Effector CD8-positive, alpha-beta T cell (primary cell): ENCODE measurements at places on chromosomes 11 and 22.

DNA sequence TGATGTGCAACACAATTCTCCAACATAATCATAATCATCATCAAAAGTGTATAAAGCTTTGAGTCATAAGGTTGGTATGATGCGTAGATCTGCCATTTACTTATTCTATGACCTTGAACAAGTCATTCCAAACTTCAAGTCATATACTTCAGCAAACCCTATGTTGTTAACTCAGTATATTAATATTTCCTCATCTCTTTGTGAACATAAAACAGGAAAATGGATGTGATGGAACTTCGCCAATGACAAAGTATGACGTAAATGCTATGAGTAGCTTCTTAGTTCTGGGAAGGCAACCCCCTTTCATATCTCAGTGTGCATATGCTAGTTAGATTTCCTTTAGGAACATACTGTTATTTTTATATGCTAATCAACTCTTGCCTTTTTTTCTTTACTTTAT lies 102.7 kb upstream of the ANO3 start:
- no peak for DNase-seq

GRCh38 chr22:47604563-47604962 lies 842.1 kb downstream of the TBC1D22A start:
- no peak for DNase-seq

DNA sequence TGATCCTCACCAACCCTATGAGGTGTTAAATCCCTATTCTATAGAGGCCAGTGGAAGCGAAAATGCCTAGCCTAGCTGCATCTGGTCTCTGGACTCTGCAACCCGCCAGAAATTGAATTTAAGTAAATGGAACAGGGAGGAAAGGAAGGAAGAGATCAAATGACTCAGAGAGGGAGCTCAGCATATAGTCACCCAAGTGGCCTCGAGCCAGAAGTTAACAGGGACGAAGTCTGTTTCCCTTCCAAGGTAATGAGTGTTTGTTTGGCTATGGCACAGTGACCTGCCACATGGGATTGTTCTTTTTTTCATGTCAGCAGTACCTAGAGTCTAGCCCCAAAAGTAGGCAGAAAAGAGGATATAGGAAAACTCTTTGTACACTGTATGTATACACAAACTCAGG lies 66.3 kb downstream of the PAK1 start:
- DNase-seq = no peak

GRCh38 chr11:95521133-95521542 lies 268.4 kb downstream of the FAM76B start:
- no peak for DNase-seq

DNA sequence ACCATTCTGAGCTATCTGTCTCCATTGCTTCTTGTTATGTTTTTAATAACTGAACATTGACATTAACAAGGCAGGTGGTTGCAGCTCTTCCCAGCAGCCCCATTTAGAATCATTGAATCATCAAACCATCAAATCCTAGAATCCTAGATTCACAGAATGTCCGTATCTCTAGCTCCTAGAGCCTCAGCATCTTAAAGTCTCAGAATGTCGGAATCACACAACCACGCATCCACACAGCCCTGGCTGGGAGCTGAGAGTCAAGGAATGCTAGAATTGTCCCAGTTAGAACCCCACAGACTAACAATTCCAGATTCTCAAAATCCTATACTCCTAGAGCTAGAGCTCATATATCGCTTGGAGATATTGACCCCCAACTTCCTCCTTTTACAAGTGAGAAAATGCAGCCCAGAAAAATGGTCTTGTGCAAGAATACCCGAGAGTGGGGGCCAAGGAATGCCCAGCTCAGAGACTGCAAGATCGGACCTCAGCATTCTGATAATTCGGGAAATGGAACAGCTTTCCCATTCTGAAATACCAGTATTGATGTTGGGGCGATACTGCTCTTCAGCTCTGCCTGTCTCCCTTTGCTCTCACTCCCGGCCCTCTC lies 38.8 kb downstream of the PDE2A start:
- no peak for DNase-seq

- DNase-seq = no peak
Observed at GRCh38 chr22:38080850-38081635, 2.9 kb downstream of the SLC16A8 start.

DNA sequence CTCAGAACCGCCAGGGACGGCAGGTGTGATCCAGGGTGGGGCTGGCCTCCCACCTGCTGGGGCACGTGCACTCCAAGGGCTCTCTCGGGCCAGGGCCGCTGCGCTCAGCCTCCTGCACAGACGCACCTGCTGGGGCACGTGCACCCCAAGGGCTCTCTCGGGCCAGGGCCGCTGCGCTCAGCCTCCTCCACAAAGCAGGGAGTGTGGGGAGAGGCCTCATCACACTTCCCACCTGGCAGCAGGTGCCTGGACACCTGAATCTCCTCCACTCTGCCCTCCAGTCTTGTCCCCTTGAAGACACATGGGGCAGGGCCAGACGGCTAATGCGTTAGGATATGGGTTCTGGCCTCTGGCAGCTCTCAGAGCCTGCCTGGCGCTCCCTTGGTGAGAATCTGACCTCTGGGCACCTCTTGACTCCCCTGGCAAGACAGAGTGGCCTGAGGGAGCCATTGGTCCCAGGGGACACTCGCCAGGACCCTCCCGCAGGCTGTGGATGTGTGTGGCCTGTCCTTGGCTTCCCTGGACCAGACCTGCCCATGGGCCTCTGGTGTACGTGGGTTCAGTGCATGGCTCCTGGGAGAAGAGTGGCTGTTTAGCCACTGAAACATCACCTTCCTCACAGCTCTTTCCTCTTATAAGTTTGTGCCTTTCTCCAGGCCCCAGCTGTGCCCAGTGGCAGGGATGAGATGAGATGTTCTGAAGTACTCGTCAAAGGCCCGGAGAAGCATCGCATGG lies 73.5 kb downstream of the BRD1 start:
- no peak for DNase-seq

- no peak for DNase-seq
Observed at GRCh38 chr22:36053242-36054147, 24.9 kb upstream of the RBFOX2 start.

GRCh38 chr11:280706-281485 lies 2.7 kb downstream of the NLRP6 start:
- DNase-seq = no peak
